ENCODE measurements at places on chromosomes 1 and 21. TPM values are rescaled to one million over a fixed set of nuclear protein-coding genes. Genes with fewer than 3 reads are reported as not detected.

TCP10L gene
- total RNA-seq: 0.37 TPM

NDUFS5 gene
- 101 TPM for total RNA-seq

GRCh38 chr1:76430531-76430930 lies 356.0 kb downstream of the ST6GALNAC3 start:
- DNase-seq: no peak

GRCh38 chr1:219463636-219464035 lies 149.3 kb downstream of the ZC3H11B start:
- no peak for DNase-seq

SPRR2F gene
- not detected for total RNA-seq

DNA sequence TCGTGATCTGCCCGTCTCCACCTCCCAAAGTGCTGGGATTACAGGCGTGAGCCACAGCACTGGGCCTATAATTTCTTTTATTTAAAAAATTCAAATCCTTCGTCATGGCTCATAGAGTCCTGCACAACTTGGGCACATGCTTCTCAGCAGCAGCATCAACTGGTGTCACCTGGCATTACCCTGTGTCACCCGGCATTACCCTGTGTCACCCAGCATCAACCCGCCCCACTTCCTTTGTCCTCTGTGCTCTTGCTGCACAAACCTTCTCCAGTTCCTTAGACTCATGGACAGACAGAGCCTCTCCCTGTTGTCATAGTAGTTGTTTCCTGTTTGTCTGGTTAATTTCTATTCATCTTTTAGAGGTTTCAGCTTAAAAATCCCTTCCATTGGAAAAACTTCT lies 121.2 kb upstream of the SERBP1 start:
- no peak for DNase-seq

ASTN1 gene
- not detected for total RNA-seq

- DNase-seq: no peak
Observed at GRCh38 chr1:98732985-98733781, 71.7 kb downstream of the SNX7 start.

DNA sequence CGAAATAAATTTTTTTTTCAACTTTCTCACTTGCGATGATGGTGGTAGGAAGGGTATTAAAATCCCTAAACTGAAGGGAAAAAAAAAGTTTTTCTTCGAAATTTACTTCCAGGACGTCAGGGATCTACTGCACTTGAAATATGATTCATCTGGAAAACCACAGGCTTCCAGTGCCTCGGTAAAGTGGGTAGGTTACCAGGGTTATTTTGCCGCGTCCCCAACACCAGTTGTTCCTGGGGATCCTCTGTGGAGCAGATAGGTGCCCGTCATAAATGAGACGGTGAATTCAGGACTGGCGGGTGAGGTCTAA lies 773 bp downstream of the RABIF start:
- DNase-seq: no peak

DNA sequence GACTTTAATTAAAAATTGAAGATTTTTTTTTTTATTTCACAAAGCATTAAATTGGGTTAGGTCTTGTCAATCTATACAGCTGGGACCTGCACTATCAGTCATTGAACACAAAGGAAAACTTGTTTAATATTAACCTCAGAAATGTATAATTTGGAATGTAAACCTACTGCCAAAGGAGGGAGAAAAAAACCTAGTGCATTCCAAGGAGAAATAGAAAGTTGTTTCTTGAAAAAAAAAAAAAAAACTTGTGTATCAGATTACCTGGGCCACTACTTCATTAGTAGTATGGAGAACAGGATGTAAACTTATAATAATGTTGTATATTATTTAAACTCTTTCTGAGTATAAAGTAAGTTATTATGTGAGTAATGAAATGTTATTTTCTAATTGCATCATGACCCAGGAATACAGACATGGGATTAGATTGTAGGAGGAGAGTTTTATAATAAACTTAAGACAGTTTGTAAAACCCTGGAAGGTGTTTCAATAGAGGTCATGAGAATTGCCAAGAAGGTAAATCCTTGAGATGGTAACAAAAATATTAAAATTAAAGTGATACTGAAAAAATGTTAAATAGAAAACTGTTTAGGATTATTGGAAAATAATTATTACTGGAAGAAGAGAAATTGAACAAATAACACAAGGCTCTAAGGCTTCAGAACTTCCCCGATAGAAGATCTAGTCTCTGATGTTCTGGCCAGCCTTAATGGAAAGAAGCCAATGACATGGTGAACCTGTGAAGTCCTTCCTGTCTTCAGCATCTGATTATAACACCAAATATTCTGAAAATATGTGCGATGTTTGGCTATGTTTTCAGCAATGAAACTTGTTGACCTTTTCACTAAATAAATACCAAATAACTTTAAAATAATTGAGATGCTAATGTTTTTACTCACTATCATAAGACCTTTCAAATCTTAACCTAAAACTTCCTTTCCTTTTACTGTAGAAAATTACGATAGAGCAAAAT lies 412.8 kb upstream of the LYPLAL1 start:
- no peak for DNase-seq

GRCh38 chr1:247908766-247909165 lies 11.3 kb upstream of the OR2T8 start:
- DNase-seq: no peak

DNA sequence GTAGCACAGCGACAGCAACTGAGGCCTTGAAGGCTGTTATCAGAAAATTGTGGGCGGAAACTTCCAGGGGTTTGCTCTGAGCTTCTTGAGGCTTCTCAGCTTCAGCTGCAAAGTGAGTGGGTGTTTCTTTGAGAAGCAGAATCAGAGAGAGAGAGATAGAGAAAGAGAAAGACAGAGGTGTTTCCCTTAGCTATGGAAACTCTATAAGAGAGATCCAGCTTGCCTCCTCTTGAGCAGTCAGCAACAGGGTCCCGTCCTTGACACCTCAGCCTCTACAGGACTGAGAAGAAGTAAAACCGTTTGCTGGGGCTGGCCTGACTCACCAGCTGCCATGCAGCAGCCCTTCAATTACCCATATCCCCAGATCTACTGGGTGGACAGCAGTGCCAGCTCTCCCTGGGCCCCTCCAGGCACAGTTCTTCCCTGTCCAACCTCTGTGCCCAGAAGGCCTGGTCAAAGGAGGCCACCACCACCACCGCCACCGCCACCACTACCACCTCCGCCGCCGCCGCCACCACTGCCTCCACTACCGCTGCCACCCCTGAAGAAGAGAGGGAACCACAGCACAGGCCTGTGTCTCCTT lies at the start of gene FASLG:
TSS of gene FASLG (plus strand) at position 233 of the 583 bp plus-strand sequence. CDS start at position 332, 99 bp downstream.
- DNase-seq: peak; percentile 62

HSPA13 gene
- 28.6 TPM for total RNA-seq

DNA sequence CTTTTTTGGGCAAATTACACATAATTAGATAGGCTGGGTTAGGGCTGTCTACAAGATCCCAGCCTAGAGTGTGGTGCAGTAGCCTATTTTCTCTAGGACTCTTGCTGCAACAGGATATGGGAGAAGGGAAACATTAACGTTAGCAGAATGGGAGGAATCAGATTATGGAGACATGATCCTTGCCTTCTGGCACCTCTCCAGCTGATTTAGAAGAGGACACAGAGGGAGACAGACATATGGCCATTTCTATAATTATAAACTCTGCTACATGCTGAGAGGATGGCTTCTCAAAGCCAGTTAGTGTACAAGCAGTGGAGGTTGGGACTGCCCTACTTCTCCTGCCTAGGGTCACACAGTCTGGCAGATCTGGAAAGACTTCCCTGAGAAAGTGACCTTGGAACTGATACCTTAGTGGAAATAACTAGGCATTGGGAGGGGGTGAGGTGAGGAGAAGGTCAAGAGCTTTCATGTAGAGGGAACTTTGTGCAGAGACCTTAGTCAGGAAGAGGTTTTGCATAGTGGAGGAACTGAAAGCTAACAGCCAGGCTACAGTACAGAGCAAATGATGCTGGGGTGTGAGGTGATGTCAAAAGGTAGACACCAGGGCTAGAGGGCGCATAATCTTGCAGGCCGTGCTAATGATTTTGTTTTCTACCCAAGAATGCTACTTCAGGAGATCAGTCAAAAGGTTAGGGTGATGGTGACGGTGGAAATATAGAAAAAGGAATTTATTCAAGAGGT lies 1.2 kb upstream of the CD1D start:
- no peak for DNase-seq

DNA sequence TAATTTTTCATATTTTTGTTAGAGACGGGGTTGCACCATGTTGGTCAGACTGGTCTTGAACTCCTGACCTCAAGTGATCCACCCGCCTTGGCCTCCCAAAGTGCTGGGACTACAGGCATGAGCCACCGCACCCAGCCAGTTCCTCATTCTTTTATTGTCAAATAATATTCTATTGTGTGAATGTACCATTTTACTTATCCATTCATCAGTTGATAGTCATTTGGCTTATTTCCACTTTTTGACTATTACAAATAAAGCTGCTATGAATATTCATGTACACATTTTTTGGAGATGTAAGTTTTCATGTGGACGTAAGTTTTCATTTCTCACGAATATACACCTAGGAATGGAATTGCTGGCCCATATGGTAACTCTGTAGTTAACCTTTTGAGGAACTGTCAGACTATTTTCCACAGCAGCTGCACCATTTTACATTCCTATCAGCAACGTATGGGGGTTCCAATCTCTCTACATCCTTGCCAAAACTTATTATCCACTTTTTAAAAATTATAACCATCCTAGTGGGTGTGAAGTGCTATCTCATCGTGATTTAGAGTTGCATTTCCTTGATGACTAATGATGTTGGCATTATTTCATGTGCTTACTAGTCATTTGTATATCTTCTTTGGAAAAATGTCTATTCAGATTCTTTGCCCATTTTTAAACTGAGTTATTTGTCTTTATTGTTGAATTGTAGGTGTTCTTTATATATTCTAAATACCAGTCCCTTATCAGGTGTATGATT lies 12.7 kb downstream of the PACC1 start:
- no peak for DNase-seq

GRIK3 gene
- not detected for total RNA-seq

DNASE2B gene
- not detected for total RNA-seq

DNA sequence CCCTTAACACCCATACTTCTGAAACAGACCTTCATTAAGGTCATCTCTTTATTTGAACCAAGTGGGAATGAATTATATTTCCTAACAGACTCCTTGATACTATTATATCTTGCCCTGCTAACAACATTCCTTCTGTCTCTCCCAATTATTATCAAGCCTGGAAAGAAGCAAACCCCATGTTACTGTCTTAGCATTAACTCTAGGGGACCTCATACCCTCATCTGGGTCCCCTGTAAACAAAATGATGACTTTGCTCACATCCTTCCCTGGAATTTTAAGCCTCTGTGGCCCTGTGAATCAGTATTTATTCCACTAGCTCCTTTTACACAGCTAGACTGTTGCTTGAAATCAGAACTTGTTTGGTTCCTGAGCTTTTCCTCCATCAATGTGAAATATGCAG lies 38.3 kb upstream of the BCL10 start:
- no peak for DNase-seq

RHD gene
- total RNA-seq: 0.20 TPM

ANGPTL3 gene
- not detected for total RNA-seq

GRCh38 chr1:32241001-32241763 lies 5.8 kb upstream of the FAM167B start:
- DNase-seq: peak; percentile 41

DNA sequence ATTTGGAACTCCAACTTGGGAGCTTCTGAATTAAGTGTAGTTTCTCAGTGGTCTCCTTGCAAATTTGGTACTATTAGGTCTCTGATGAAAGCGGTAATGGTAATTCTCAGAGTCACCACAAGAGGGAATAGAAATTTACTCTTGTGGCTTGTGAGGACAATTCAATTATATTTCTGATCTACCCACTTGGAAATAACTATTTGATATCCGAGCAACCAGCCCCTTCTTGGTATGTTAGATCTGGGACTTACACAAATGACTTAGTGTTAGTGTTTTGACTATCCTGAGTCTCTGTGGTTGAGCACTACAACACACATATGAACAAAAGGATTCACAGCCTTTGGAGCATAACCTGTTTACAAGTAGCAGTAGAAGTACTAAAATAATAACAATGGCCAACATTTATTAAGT lies 68.1 kb downstream of the RPS6KA1 start:
- peak; percentile 64 for DNase-seq

DNA sequence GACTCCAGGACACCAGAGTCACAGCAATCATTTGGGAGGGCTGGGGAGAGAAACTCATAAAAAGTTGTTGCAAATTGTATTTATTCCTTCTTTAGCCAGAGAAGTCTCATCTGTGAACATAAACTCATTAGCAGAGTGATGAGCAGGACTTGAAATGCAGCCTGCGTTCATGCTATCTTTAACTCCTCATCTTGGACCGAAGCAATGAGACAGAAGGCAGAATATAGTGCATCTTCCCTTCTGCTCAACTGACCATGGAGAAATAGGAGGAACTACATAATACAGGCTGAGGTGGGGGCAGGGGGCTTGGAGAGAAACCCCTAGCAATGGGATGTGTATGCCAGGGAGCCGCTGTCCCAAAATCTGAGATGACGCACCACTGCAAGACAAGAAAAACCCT lies 121.8 kb upstream of the AJAP1 start:
- no peak for DNase-seq

All from CD4-positive, CD25-positive, alpha-beta regulatory T cell (primary cell).